ENCODE measurements at places on chromosomes 11 and 22.

DNA sequence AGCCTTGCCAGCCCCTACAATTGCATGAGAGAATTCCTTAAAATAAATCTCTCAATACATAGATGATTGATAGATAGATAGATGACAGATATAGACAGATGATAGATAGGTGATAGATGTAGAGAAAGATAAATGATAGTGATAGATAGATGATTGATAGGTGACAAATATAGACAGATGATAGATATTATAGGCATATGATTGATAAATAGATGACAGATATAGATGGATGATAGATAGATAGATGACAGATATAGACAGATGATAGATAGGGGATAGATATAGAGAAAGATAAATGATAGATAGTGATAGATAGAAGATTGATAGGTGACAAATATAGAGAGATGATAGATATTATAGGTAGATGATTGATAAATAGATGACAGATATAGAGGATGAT lies 564.6 kb downstream of the ETS1 start:
- DNase-seq = no peak

DNA sequence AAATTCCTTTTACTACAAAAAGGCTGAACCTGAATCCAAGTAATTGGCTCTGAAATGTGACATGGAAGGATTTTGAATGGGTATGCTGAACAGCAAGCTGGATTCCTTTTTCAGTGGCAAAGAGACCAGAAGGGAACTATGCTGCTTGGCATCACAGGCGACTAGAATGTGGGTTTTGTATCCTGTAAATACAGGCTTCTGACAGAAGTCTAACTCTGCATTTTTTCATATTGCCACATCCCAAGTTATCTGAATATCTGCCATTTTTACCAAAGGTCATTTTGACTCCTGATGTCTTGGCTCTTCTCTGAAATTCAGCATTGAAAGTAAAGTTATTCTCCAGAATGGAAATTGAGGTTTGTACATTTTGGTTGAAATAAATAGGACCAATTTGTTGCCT lies 145.7 kb downstream of the ARHGAP42 start:
- DNase-seq = no peak

DNA sequence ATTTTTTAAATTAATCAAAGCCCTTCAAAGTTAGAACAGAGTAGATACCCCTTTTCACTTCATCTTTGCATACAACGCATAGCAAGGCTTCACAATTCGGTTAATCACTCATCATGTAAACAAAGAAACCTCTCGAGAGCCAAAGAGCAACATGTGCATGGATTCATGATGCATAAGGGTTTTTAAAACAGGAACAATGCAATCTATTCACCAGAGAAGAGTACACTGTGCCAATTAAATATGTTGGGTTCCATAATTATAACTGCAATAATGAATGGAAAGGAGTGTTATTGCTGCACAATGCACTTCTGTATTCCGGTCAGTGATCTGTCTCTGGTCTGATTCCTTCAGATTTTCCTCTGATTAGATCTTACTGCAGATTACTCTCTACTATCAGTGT lies 45.3 kb downstream of the CADM1 start:
- DNase-seq = no peak

DNA sequence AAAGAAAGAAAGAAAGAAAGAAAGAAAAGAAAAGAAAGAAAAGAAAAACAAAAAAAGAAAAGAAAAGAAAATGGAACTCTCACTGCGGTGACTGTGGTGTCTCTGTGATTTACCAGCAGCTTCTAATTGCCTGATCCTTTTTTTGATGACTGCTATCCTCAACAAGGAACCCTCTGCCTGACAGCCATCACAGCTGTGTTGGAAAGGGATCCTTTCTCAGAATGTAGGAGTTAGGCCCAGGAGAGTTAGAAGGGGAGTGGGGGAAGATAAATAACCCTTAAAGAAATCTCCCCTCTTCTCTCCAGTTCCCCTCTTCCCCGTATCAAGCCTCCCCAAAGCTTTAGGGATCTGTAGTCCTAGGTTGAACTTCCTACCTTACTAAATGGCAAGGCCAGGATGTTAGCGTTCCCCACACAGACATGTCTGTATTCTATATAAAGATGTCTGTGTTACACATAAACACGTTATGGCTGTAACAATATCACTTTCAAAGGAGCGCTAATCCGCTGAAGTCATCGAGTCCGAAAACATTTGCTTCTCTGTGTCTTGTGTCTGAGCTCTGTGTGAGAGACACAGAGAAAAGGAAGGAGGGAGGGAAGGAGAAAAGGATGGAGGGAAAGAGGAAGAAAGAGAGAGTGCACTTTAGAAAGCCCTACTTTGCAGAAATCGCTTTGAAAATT lies 26.8 kb upstream of the WT1 start:
- DNase-seq = no peak

- no peak for DNase-seq
These were observed 27.8 kb downstream of the TEAD1 start for GRCh38 chr11:12701811-12702592.

- no peak for DNase-seq
These were observed 173.0 kb upstream of the CADM1 start for GRCh38 chr11:115677190-115677589.

GRCh38 chr22:35498026-35498800 lies 42.4 kb upstream of the RASD2 start:
- DNase-seq = no peak

DNA sequence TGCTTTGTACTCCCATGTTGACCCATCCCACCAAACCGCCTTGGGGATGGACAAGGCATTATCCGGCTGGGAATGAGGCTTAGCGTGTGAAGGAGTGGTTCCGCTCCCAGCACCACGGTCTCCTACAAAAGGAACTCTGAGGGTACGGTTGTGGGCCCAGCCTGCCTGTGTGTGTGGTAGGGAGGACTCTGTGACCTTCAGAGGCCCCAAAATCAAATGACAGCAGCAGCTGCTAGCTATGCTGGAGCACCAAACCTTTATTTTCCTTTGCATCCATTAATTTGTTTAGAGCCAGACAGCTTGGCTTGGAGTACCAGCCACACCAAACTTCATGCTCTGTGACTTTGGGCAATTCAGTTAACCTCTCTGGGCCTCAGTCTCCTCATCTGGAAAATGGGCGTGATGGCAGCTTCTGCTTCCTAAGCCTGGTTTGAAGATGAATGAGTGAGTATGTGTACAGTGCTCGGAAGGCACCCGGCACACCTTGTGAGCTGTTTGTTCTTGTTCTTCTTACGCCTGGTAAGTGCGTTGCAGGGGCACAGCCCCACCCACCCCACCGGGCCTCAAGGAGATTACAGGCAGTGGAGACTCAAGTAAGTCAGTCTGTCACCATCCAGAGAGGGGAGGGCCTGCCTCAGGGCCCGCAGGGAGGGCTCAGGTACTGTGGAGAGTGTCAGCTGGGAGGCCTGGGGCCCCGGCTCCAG lies 25.3 kb downstream of the MB start:
- no peak for DNase-seq

DNA sequence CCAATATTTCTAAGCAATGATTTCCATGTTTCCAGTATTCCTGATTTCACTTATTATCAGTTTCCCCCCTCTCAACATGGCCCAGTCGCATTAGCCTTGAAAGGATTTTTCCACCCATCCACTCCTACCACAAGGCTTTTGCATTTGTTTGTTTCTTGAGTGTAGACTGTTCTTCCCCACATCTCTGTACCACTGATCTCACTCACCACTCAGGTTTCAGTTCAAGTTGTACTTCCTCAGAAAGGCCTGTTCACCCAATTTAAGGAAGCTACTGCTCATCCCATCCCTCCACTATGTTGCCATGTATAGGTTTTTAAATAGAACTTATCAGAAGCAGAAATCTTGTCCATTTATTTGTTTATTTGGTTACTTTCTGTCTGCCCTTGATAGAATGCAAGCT lies 472.3 kb downstream of the FAM181B start:
- DNase-seq = no peak

All from 8988T (cell line).